A549 treated with dexamethasone at 1 μM for 4 hours (cell line): ENCODE measurements at places on chromosomes 4 and X. TPM values are rescaled to one million over a fixed set of nuclear protein-coding genes. Genes with fewer than 3 reads are reported as not detected.

The LGI2 gene
- 0.07 to 0.39 TPM (median 0.11 TPM) in 5 replicates for total RNA-seq

The CACNA1F gene
- not detected in 5 replicates for total RNA-seq

The STBD1 gene
- 11.9 to 13.8 TPM (median 13.3 TPM) in 5 replicates for total RNA-seq

The NAT8L gene
- 8.3 to 14.4 TPM (median 13.0 TPM) in 5 replicates for total RNA-seq

The UGT2A1 gene
- not detected in 5 replicates for total RNA-seq

The CXCL1 gene
- total RNA-seq, result 3.8 to 6.0 TPM (median 4.3 TPM) in 5 replicates

The TMEM47 gene
- 1.3 to 2.0 TPM (median 1.7 TPM) in 5 replicates for total RNA-seq

The GYG2 gene
- 3.9 to 6.0 TPM (median 4.9 TPM) in 5 replicates for total RNA-seq

The BMX gene
- not detected in 5 replicates for total RNA-seq

The HAND2 gene
- total RNA-seq, result 0.49 to 0.79 TPM (median 0.55 TPM) in 5 replicates

The SUPT20HL2 gene
- total RNA-seq, result not detected in 5 replicates

The RNF113A gene
- 30.9 to 32.2 TPM (median 31.8 TPM) in 5 replicates for total RNA-seq

The USP51 gene
- 0.46 to 0.67 TPM (median 0.54 TPM) in 5 replicates for total RNA-seq

The PPARGC1A gene
- total RNA-seq, result 0.02 to 0.18 TPM (median 0.04 TPM) in 5 replicates

The PAGE1 gene
- 0.23 to 0.43 TPM (median 0.36 TPM) in 3 of 5 replicates, not detected in the others for total RNA-seq

The FGF13 gene
- 0.05 to 0.06 TPM in 2 of 5 replicates, not detected in the others for total RNA-seq

The SHOX gene
- 0.02 to 0.05 TPM (median 0.04 TPM) in 4 of 5 replicates, not detected in the other for total RNA-seq

The FNIP2 gene
- total RNA-seq, result 5.0 to 10.6 TPM (median 8.0 TPM) in 5 replicates

The CT45A10 gene
- 0.21 to 0.55 TPM (median 0.44 TPM) in 4 of 5 replicates, not detected in the other for total RNA-seq

The P2RY4 gene
- total RNA-seq, result not detected in 5 replicates

The AVPR2 gene
- 0.05 TPM in 1 of 5 replicates, not detected in the others for total RNA-seq

The PABPC1L2B gene
- not detected in 5 replicates for total RNA-seq

The FGD1 gene
- total RNA-seq, result 4.6 to 8.0 TPM (median 6.9 TPM) in 5 replicates

The MSX1 gene
- 4.6 to 9.2 TPM (median 7.8 TPM) in 5 replicates for total RNA-seq

The CFP gene
- total RNA-seq, result 0.30 to 0.95 TPM (median 0.34 TPM) in 5 replicates

The LRP2BP gene
- total RNA-seq, result 0.07 to 0.27 TPM (median 0.12 TPM) in 5 replicates

The RAB41 gene
- total RNA-seq, result not detected in 5 replicates

The STPG2 gene
- not detected in 5 replicates for total RNA-seq

The CSAG2 gene
- total RNA-seq, result not detected in 5 replicates

The PDLIM3 gene
- 0.08 to 0.27 TPM (median 0.14 TPM) in 5 replicates for total RNA-seq

The XAGE2 gene
- total RNA-seq, result not detected in 5 replicates

The PAQR3 gene
- 6.1 to 9.2 TPM (median 8.9 TPM) in 5 replicates for total RNA-seq

The LRRC66 gene
- total RNA-seq, result 0.05 to 0.18 TPM (median 0.10 TPM) in 5 replicates

The P2RY10 gene
- not detected in 5 replicates for total RNA-seq

The KLKB1 gene
- total RNA-seq, result 0.05 TPM in 1 of 5 replicates, not detected in the others

The RAP2C gene
- total RNA-seq, result 24.4 to 44.8 TPM (median 28.9 TPM) in 5 replicates

The HMGN5 gene
- 2.1 to 3.2 TPM (median 2.7 TPM) in 5 replicates for total RNA-seq

The SERTM2 gene
- total RNA-seq, result not detected in 5 replicates

The IL13RA1 gene
- 58.6 to 74.1 TPM (median 69.0 TPM) in 5 replicates for total RNA-seq

The KLB gene
- total RNA-seq, result 0.06 to 0.27 TPM (median 0.16 TPM) in 5 replicates

The EGF gene
- total RNA-seq, result 0.13 to 0.48 TPM (median 0.24 TPM) in 5 replicates

The NEXMIF gene
- 0.01 TPM in 2 of 5 replicates, not detected in the others for total RNA-seq

The CXCR3 gene
- 0.06 to 0.12 TPM (median 0.10 TPM) in 5 replicates for total RNA-seq

The GAGE12G gene
- total RNA-seq, result not detected in 5 replicates

The TLR2 gene
- total RNA-seq, result 0.46 to 0.99 TPM (median 0.85 TPM) in 5 replicates

The PSAPL1 gene
- total RNA-seq, result 0.29 to 0.51 TPM (median 0.36 TPM) in 5 replicates

The SRPK3 gene
- total RNA-seq, result 0.03 to 0.06 TPM (median 0.05 TPM) in 5 replicates

The CABS1 gene
- not detected in 5 replicates for total RNA-seq

The ASB9 gene
- total RNA-seq, result 18.7 to 22.9 TPM (median 20.2 TPM) in 5 replicates

The EREG gene
- 8.0 to 11.6 TPM (median 9.8 TPM) in 5 replicates for total RNA-seq

The F8A2 gene
- total RNA-seq, result not detected in 5 replicates

The GPR119 gene
- total RNA-seq, result not detected in 5 replicates

The PPBP gene
- total RNA-seq, result 0.17 to 0.20 TPM in 2 of 5 replicates, not detected in the others

The GUCY1B1 gene
- total RNA-seq, result 0.18 to 0.31 TPM (median 0.23 TPM) in 5 replicates
